ENCODE measurements at places on chromosomes 11 and 22.
A peak's percentile ranks its signal among the peaks of the same experiment; 100 is the strongest.

GRCh38 chr22:46758867-46759290 is 3.6 kb upstream of the TBC1D22A start:
- peak; percentile 53 for DNase-seq

DNA sequence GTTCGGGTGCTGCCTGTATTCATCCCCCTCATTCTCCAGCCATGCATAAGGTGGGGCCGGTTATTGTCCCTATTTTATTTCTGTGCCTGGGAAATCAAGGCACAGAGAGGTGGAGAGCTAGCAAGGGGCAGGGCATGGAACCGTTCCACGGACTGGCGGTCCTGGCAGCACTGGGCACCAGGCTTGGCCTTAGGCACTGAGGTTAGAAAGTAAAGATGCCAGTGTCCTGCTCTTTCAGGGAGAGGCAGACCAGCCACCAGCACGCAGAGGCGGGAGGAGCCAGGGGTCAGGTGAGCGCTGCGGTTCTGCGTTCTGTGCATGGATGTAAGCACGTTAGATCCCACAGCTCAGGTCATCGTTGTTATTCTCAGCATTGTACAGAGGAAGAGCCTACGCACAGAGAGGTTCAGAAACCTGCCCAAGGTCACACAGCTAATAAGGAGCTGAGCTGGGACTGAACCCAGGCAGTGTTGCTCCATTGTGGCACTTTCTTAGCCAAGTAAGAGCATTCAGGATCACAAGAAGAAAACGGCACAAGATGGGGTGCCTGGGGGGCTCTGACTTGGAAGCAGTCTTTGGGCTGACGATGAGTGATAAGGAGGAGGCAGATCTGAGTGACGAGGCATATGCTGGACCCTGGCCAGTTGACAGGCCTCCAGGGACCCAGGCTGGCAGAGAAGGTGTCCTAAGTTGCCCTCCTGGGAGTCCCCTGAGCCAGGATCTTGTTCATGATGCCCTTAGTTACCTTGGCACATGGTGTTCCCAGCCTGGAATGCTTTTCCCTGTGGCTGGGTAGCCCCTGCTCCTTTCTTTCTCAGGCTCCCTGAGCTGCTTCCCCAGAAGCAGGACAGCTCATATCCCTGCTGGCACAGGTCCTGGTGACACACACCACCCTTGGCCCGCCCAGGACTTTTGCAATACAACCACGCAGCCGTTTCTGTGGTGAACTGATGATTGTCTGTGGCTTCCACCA is 41.1 kb downstream of the OSBPL5 start:
- DNase-seq = peak; percentile 63

GRCh38 chr11:47527186-47527585 is 25.7 kb downstream of the CELF1 start:
- no peak for DNase-seq

DNA sequence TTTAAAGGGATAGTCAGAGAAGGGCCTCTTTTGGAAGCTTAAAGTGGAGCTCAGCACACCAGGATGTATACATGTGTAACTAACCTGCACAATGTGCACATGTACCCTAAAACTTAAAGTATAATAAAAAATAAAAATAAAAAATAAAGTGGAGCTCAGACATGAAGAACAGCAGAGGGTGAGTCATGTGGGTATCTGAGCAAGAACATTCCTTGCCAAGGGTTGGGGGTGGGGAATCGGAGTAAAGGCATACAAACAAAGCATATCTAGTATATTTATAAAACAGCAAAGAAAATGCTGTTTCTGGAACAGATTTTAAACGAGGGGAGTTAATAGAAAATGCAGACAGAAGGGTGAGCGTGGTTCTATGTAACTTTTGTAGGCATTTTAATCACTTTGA is 562.6 kb upstream of the ANO3 start:
- no peak for DNase-seq

DNA sequence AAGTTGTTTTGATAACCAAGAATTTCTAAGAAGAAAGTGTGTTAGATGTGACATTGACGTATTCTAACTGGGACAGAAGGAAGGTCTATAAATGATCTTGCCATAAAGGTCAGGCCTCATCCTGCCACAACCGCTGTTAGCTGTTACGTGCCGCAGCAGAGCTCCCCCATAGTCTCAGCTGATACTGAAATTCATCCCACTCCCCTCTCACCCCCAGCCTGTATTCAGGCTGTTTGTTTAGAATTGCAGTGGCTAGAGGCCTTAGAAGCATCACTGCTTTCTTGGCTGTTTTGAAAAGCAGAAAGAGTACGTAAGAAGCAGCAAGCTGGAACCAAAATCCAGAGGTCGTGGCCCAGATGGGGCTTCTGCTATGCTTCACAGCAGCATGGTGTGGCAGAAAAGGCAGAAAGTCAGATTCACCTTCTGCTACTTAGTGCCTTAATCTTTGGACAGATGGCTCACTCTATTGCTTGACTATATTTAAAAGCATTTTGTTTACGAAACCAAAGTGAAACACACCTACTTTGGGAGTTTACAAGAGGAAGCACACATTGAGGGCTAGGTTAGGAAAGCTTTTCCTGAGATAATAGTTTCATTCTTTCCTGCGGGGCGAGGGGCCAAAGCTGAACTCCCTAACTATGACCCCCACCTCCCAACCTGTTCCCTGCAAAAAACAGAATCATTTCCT is 950 bp upstream of the LAYN start:
- DNase-seq = no peak

DNA sequence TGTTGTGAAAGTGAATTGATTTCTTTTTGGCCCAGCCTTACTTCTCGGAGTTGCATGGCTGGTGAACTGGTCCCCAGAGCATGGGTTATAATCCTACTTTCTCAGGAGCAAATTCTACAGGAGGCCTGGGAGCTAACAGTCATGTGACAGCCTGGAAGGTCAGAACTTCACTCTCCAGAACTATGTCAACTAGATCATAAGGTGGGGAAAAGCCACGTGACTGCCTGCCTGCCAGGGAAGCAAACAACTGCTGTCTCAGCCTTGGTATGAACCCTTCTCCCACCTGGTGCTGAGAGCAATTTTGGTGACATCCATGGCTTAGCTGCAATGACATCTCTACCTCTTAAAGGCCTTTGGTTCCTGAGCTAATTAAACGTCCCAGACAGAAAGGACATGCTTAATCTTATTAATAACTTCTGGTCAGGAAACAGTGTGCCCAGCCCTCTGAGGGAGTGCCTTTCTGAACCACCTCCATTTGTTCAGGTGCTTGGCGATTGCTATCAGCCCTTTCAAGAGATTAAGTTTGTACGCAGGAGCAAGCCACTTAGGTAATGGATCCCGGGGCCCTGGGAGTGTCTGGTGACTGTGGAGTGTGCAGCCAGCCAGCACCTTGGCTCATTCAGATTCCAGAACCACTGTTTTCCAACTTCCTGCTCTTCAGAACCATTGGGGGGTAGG is 1.4 kb upstream of the CREB3L1 start:
- DNase-seq = peak; percentile 73

- DNase-seq = peak; percentile 16
These were observed 10.2 kb upstream of the ADORA2A start for GRCh38 chr22:24417200-24417599.

- no peak for DNase-seq
These were observed 1.9 kb downstream of the KCNQ1OT1 start for GRCh38 chr11:2697866-2698265.

DNA sequence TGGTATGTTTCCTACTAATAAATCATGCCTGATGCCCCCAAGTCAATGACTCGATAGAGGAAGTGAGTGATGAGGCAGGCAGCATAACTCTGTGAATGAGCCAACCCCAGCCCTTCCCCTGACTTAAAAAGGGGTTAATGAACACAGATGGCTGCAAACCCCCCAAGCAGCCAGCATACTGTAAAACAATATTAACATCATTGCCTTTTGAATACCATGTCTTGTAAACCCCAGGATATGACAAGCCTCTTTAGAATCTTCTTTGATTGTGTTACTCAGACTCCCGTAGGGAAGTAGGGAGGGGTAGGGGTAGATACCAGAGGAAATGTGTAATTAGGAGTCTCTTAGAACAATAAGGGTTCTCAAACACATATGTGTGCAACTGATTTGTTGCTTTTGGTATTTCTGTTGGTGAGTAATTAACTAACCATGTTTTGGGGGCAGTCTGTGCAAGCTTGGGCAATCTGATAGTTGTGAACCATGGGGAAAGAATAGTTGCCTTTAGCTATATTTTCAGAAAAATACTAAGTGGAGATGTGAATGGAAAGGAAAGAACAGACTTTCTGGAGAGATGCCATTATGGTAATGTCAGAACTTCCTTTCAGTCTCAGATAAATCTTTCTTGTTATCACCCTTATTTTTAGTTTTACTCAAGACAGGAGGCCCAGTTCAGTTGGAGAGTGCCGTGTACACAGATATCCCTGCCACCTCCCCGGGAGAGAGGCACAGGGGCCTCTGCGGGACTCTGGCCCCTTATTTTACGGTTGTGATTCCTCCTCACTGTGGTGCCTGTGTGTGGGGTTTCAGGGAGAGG is 701.8 kb downstream of the NTM start:
- no peak for DNase-seq

- no peak for DNase-seq
These were observed 31.0 kb upstream of the PPP2R1B start for GRCh38 chr11:111797145-111797581.

- peak; percentile 15 for DNase-seq
These were observed 59.9 kb downstream of the DGCR2 start for GRCh38 chr22:19062139-19062942.

DNA sequence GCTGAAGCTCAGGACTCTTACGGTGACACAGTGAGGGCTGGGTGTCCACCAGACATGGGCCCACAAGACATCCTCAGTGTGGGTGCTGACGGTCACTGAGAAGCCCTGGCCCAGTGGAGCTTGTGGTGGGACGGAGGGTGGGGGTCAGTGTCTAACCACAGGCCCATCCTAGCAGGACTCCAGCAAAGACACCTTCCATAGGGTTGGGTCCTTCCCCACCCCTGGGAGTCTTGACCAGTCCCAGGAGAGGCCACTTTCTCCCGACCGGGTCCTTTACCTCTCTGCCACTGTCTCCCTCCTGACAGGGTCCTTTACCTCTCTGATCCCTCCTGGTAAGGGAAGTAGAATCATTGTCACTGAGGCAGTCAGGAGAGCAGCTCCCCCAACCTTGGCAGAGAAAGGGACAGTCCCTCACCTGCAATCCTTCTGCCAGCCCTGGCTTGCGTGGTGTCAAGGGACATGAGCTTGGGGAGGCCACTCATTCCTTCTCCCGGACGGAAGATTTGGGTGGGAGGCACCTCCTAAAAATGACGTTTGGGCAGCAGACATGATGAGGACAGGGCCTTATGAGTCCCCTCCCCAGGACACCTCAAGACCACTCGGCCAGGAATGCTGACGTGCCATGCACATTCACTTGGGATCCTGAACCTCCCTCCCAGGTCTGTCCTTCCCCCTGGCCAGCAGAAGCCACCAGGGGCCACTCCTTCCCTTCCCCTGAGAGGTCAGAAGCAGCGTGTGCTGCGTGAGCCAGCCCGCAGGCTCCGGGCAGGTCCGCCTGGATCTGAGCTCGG is 91.5 kb upstream of the FGF3 start:
- DNase-seq = peak; percentile 27

- no peak for DNase-seq
These were observed 1672.8 kb downstream of the LRRC4C start for GRCh38 chr11:39786682-39787081.

DNA sequence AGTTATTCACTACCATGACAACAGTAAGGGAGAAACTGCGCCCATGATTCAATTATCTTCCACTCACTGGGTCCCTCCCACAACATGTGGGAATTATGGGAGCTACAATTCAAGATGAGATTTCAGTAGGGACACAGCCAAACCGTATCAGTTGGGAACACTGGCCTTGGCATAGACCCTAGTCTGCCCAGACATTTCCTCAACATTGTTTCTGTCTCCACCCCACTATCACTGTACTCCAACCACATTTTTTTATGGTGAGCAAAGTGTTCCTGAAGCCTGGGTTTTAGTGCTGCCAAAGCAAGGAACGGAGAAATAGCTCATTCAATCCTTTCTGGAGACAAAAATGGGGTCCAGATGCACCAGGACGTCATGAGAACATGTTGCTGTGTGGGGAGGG is 122.6 kb upstream of the CCDC179 start:
- no peak for DNase-seq

- no peak for DNase-seq
These were observed 24.4 kb upstream of the FSHB start for GRCh38 chr11:30206249-30206996.

DNA sequence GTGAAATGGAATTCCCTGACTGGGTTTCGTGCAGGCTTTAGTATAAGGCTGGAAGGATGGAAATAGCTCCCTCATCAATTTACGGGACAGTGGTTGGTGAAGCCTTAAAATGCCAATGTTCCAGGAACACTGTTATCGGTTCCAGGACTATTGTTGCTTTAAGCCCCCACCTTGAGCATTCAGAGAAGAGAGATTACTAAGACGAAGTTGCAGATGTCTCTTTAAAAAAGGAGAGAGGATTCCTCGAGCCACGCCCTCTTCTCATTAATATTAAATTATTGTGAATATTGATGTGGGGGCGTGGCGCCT is 195 bp upstream of the CREB3L1 start:
- no peak for DNase-seq

DNA sequence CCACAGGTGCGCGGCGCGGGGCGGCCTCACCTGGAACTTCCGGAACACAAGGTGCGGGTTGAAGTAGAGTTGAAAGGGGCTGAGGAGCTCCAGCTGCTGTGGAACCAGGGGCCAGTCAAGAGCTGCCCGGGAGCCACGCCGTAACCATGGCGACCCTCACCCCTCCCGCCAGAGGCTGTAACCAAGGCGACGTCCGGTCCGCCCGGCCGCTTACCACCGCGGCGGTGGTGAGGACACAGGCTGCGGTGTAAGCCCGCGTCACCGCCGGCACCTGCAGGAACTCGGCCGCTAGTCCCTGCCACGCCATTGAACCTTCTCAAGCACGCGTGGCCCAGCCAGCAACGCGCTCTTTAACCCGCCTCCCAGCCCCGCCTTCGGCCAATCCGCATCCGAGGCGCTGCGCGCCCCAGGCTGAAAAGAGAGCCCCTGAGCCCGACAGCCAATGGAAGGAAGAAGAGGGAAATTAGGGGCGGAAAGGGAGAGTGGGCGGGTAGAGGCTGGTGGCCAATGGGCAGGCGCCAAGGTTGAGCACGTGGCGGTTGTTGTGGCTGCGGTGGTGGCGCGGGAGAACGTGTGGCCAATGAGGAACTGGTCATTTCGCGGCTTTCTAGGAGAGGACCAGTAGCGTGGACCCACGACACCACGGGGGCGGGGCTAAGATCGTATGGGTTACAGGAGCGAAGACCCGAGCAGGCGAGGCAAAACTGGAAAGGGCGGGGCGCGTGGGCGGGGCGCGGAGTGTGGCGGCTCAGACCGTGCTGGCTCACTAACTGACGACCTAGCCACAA is at the start of gene DERL3:
Gene DERL3 (minus strand): TSS at position 326 of the 788 bp plus-strand sequence. CDS start 19 bp downstream, at position 307.
- DNase-seq = peak; percentile 100

- DNase-seq = no peak
These were observed 45.8 kb downstream of the LRFN4 start for GRCh38 chr11:66902486-66903177.

GRCh38 chr22:45994491-45995404 is 17.8 kb upstream of the WNT7B start:
- peak; percentile 87 for DNase-seq

GRCh38 chr11:62579252-62579651 is 5.6 kb upstream of the EEF1G start:
- DNase-seq = no peak

DNA sequence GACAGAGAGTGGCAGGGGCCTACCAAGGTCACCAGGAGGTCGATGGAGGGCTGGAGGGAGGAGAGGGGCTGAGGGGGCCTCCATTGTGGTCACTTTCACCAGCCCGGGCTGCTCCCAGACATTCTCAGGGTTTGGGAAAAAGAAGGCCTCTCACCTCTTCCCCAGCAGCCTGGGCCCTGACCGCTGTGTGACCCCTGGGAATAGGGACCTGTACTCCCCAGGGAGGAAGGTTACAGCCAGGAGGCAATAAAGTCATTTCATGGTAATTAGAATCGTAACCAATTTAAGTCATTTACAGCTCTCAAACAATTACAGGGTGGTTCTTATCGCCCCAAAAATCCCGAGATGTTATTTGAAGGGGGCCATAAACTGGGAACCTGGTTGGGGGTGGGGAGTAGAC is 37.8 kb downstream of the ISX start:
- DNase-seq = no peak
